CD4-positive, alpha-beta T cell treated with Interleukin-15 for 1 hour (primary cell): ENCODE measurements at places on chromosomes 1 and 21.

DNA sequence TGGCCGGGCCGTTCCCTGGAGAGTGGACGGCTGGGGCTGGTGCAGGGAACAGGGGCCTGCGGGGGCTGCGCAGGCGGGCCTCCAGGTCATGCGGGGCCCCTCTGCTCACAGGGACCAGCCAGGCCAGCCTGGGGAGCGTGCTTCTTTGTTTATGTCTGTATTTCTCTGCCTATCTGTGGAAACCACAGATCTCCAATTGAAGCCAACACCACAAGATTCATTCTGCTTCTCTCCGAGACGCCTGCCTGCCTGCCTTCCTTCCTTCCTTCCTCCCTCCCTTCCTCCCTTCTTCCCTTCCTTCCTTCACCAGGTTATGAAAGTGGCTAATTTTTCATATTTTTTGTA lies 39.9 kb upstream of the HMGN1 start:
- DNase-seq: no peak

DNA sequence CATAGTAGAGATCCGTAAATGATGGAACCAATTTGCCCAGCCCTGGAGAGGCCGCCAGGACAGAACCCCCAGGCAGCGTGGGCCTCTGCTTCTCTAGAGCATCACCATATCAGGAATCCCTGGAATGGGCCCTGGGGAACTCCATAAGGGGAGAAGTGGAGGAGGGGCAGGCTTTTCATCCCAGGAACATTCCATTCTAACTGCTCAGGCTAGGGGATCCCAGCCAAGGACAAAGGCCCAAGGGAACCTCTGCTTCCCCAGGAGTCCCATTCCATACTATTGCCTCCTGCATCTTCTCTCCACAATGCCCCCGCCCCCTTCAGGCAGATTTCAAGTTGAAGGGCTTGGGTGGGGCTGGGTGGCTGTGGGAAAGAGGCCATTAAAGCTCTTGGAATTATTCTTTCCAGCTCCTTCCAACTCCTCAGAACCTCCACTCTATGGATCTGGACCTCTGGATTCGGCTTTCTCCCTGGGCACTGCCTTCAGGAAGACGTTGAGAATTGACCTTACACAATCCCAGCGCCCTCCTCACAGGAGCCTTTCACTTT lies 6.0 kb downstream of the TRNP1 start:
- no peak for DNase-seq

- DNase-seq: no peak
Observed at GRCh38 chr1:9256332-9256731, 21.8 kb downstream of the H6PD start.

DNA sequence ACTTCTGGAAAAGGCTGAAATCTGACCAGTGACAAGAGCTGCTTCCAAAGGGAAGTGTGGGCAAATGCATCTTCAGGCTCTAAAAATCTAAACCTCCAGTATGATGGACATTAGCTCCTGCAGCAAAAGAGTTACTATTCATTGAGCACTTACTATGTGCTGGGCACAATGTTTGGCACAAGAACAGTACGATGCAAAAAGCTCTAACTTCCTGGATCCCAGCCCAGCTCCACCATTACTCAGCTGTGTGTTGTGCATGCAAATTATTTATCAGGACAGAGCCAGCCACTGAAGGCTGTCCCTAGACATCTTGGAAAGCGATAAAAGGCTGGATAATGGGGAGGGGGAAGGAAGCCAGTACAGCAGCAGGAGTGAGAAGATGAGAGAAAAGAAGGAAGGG lies 143.5 kb downstream of the ELAVL4 start:
- DNase-seq: no peak

DNA sequence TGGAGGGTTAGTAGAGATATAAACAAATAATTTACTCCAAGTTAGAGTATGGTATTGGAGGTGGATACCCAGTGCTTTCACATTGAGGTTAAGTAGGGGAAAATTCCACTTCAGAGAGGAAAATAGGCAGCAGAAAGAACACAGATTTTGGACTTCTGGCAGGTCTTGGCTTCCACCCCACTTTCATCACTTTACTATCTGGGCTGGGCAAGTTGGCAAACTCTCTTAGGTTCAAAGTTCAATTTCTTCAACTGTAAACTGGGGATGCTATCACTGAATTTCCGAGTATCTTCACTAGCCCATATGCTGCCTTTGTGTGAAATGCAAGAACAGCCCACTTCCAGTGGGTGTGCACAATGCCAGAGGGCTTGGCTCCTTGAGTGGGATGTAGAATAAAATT lies 214.9 kb downstream of the GABPA start:
- no peak for DNase-seq

DNA sequence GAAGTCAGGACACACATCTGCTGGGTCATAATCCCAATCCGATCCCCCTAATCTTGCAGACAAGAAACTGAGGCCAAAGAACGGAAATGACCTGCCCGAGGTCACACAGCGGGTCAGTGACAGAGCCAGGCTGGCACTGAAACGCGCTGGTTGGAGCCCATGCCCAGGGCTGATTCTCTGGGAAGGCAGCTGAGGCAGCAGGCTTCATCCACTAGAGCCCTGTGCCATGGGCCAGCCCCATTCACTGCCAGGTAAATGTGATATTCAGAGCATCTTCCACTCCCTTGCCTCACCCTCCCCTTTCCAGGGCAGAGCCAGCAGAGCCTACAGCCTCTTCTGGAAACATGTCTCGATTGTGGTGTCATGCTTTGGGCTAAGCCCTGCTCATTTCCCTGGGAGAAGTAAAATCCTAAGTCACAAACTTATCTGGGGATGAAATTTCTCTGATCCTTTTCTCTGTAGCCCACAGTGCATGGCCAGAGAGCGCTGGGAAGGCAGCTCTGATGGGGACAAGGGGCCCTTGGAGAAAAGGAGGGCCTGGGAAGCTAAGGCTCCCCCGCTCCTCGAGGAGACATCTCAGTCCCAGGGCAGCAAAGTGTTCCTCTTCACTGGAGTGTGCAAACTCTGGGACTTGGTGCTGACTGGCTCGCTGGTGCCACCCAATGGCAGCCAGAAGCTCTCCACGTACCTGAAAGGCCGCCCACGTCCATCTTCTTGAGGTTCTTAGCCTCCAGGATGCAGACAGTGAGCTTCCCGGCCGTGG lies 110.4 kb downstream of the SYT2 start:
- DNase-seq: peak; percentile 22
